ENCODE measurements at places on chromosomes 5 and 9.

GRCh38 chr5:175246889-175247520, 197.0 kb downstream of the DRD1 start:
- no peak for DNase-seq

GRCh38 chr5:63011158-63011557, 432.5 kb downstream of the LRRC70 start:
- DNase-seq, result no peak

DNA sequence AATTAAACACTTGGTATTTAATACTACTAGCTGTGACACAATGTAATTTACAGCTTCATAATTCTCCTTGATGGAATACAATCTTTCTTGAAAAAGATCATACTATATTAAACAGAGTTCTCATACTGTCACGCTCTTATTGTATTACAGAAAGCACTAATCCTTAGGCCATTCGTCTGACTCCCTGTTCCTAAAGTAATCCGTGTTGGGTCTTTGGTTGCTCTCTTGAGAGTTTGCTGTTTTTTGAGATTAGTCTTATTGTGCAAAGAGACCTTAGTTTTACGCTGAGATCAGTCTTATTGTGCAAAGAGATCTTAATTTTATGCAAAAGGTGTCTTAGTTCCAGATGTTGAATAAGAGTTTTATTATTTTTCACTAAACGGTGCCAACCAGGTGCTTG, 190.6 kb downstream of the ISL1 start:
- DNase-seq, result no peak

DNA sequence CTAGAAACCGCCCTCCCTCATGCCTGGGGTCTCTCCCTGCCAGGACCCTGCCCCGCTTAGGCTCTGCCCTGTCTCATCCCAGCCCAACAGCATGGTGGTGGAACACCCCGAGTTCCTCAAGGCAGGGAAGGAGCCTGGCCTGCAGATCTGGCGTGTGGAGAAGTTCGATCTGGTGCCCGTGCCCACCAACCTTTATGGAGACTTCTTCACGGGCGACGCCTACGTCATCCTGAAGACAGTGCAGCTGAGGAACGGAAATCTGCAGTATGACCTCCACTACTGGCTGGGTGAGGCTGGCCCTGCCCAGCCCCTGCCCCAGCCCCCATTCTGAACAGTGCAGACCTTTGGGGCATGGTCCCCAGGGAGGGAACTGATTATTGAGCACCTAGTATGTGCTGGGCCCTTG, 33.9 kb downstream of the GSN start:
- no peak for DNase-seq

GRCh38 chr9:26054600-26055520, 376.6 kb upstream of the TUSC1 start:
- no peak for DNase-seq

DNA sequence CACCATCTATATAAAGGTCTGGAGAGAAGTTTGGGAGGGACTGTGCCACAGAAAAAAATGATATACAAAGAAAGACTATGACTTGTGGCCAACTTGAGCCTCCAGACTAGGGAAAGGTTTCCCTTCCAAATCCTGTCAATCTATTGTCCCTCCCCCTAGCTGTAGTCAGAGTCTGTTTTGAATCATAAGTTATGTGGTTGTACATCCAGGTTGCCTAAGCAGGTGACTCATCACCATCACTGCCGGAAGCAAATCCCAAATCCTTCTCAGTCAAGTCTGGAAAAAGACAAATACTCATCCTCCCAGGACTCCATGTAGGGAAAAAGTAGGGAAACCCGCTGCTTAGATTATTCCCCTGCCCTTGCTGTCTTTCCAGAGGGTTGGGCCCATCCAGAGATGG, 235.7 kb downstream of the CDK5RAP2 start:
- no peak for DNase-seq

- no peak for DNase-seq
Measured at GRCh38 chr5:113075019-113075418, 98.4 kb downstream of the DCP2 start.

DNA sequence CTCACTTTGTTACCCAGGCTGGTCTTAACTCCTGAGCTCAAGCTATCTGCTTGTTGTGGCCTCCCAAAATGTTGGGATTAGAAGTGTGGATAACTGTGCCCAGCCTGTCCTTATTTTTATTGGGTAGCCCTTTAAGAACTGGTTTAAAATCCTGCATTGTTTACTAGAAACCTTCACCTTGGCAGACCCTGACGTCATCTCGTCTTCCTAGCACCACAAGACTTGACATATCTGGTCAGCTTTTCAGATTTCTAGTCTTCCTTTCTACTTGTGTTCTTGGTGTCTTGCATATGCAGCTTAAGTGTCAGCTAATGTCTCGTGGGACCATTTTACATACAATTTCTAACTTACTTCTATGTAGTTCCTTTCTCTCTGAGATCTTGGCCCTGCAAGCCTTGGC, 258.9 kb downstream of the IZUMO3 start:
- no peak for DNase-seq

GRCh38 chr9:4661611-4662010, 483 bp upstream of the PLPP6 start:
- DNase-seq, result no peak

DNA sequence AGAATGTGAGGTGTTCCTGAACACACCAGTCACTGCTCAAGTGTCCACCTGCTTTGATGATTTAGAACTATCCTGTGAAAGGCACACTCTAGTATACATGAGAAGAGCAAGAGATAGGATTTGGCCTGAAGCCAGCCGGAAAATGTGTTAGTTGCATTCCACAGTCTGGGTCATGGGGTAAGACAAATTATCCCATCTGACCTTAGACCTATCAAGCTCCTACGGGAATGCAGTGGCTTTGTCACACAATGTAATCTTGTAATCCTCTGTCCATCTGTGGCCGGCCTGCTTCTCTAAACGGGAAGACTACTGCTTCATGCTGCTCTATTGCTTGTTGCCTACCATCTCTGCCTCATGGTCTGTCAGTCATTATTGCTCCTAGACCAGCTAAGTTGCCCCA, 92.4 kb upstream of the PRRC1 start:
- DNase-seq, result no peak

DNA sequence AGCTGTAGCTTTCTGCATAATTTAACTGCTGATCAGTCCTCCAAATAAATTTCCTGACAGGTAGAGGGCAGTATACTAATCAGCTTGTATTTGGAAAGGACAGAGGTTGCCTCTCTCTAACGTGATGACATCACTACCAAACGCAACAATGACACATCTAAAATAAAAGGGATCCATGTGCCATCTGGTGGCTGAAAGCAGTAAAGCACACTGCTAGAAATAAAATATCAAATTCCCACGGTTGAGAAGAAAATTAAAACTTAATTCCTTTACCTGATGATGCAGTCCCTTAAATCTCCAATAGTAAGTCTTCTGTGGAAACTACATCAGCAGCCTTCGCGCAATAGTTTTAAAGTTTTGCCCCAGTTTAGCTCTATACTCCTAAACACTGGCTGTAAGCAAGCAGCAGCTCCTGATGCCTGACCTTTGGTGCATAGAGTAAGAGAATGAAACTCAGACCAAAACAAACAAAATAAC, 54.5 kb downstream of the DIAPH1 start:
- no peak for DNase-seq

DNA sequence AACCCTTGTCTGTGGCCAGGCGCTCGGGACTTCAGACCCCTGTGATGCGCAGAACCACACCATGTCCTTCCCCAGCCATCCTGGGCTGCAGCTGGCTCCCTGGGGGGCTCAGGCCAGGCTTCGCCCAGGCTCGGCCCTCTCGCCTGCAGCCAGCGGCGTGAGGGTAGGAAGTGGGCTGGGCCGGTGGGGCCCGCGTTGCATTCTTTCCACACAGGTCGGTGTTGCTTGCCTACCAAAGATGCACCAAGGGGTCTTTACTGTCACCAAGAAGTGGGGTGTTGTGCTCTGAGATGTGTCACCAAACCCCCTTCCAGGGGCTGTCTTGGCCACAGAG, 48.3 kb upstream of the RNF130 start:
- DNase-seq, result no peak

DNA sequence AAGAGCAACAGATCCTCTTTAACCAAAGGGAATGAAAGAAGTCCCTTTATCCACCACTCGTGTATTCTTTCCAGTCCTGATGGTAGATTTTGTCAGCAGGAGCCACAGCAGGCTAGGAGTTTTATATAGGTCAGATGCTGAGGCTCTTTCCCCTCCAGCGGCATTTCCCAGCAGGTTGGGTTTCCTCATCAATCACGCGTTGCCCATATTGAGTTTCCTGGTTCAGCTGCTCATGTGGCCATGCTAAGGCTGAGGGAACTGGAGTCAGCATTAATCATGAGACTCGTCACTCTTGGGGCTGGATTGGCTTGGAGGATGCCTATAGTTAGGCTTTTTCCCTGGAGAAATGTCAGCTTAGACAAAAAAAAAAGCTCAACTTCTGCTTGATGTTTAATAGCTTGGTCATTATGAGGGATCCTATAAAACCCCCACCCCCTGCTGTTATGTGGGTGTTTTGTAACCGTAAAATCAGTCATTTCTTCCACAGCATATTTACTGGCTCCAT, 193.4 kb upstream of the GAS1 start:
- no peak for DNase-seq

GRCh38 chr5:178069909-178070308, 43.4 kb upstream of the N4BP3 start:
- no peak for DNase-seq

DNA sequence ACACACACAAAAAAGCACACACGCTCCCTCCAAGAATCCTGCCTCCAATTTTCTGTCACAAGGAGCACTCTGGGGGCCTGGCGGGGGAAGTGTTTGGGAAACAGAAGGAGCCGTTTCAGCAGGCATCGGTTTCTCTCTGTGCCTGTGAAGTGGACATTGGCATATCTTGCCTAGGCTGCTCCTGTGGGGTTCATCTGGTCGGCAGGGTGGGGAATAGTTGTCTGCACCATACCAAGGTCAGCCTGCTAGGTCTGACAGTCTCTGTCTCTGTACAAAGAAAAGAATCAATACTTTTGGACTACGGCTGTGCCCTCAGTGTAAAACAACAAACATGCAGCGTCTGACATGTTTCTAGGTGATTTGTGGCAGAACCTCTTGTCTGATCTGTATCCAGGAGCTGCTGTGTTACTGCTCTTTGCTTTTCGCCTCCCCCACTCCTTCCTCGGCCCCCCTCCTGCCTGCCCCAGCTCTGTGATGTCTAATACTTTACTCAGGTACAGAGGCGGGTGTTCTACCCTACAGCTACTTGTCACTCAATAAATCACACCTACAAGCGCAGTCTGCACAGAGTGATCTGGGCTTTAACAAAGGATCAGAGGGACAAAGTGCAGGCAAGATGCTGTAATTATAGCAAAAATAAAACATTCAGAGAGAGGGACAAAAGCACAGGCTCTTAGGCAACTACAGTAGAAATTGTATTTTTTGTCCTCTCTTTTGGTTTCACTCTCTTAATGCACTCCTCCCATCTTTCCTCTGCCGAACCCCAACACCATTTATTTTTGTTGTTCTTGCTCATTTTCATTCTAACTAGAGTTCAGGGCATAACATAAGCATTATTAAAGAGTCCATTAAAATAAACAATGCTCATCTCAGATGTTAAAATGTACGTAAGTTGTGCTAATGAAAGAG, 216.7 kb downstream of the BNC2 start:
- DNase-seq, result no peak

DNA sequence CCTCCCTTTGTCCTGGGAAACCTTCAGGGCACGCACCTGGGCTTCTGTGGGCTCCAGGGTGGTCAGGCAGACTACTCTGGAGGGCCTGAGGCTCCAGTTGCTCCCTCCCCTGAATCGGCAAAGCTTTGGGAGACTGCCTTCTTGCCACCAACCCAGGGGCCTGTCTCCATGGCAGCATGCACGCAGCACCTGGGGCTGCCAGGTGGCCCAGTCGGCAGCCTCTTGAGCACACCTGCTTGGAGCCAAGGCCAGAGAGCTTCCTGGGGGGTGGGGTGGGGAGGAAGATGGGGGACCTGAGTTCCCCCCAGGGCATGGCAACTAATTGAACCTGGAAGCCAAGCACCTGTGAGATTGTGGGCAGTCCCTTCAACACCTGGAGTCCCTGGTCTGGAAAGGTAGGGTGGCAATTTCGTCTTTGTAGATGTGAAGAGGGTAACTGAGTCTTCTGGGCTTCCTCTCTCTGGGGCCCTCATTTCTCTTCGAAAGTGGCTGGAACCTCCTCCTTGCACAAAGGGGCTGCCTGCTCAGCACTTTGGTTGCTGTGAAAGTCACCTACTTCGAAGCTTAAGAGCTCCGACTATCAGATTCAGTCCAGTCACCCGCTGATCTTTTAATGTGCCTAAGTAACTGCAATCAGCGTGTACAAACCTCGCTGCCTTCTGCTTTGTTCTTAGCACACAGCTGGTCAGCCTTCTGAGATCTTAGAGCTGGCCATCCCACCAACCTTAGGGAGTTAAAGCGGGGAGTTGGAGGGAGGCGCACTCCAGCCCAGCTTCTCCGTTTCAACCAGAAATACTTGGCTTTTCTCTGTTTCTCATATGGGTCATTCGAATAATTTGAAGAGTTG, 4.0 kb downstream of the RNF183 start:
- no peak for DNase-seq

DNA sequence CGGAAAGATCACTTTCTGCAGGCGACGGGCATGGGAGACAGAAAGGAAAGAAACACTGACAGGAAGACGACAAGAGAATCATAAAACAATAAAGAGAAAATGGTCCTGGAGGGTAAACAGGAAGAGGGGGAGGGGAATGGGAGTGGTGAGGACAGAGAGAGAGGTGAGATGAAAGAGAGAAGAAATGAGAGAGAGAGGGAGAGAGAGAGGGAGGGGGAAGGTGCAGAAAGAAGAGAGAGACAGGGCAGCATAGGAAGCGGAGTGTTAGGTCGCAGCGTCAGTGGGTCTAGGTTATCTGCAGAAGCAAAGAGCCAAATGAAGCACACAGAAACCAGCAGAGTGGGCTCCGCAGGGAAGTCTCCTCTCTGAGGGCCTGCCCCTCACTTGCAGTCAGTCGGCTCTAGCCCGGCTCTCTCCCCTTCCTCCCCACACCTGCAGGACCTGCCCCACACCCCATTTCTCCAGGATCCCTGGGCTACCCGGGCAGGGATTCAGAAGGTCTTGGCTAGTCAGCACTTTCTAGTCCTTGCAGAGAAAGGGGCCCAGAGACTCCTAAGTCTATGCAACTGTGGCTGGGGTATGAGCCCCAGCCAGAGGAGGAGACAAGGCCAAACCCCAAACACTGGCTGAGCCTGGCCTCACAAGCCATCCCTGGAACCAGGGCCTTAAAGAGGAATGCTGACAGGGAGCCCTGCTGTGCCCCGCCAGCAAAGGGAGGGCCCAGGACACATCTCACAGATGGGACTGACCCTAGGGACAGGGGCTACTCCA, 29.7 kb upstream of the MEIKIN start:
- no peak for DNase-seq

- DNase-seq, result no peak
Measured at GRCh38 chr5:79109527-79110492, 1.8 kb upstream of the BHMT start.

DNA sequence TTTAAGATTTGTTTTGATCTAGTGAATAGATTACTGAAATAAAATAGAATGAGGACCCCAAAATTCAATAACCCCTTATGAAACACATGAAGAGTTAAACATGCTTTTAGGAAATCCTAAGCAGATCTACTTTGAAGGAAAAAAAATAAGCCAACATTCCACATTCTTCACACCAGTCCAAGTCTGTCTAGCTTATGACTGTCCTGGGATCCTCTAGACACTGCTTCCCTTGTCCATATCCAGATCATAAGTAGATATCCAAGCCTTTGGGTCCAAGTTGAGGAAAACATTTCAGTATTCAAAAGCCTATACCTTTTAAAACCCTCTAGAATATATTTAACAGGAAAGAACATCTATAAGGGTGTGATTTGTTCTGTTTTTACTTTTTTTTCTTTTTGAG, 58.8 kb upstream of the MINAR2 start:
- no peak for DNase-seq

- DNase-seq, result no peak
Measured at GRCh38 chr5:35473589-35473988, 144.1 kb upstream of the SPEF2 start.

Measured in hypothalamus (tissue), 51 donors.